ENCODE measurements at places on chromosomes 7 and 10. TPM values are rescaled to one million over a fixed set of nuclear protein-coding genes. Genes with fewer than 3 reads are reported as not detected.

PRSS37 gene
- total RNA-seq, result not detected

CFAP43 gene
- total RNA-seq, result under 0.01 TPM

- H3K27ac ChIP-seq, result peak overlapping the region; percentile 93
- H3K4me3 ChIP-seq, result peak overlapping the region; percentile 40
- H3K27me3 ChIP-seq, result no peaks in the 10 kb centered on the region
- DNase-seq, result peak; percentile 87
Measured at GRCh38 chr10:24952707-24953645, 570 bp upstream of the PRTFDC1 start.

DNA sequence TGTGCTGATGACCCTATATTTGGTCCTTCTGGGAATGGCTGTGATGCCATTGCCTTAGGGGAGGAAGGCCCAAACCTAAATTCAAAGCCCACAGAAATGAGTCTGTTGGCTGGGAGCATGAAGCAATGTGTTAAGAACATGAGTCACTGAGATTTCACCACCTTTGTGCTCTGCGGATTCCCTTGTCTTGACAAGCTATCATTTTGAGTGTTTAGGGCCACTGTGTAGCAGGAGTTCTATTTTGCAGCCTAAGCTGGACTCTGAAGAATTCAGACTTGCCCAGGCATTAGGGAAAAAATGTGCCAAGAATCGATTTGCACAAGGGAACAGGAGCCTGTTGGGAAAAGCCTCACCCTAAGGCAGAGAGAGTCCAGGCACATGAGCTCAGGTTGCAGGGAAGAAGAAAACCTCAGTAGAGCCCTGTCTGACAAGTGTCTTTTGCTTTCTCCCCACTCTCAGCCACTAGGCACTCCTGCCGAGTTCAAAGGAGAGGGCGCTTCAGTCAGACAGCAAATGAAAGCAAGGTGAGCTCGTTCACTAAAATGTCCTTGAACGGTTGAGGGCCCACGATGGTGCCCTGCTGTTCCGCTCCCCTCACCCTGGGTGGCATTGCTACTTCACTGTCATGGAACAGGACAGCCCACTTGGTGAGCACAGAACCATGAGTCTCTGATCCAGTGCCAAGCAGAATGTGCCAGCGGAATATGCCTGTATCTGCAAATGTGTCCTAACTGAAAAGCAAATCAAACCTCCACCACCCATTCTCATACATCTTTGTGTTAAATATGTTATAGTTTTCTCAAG, 93.6 kb downstream of the PRLHR start:
- no peak for DNase-seq
- H3K27me3 ChIP-seq, result no peaks in the 10 kb centered on the region
- no peak overlapping the region for H3K27ac ChIP-seq
- H3K36me3 ChIP-seq, result no peaks in the 10 kb centered on the region
- H3K4me3 ChIP-seq, result no peak overlapping the region

- H3K27me3 ChIP-seq, result no peaks in the 10 kb centered on the region
- no peaks in the 10 kb centered on the region for H3K36me3 ChIP-seq
- no peak for DNase-seq
- no peak overlapping the region for H3K27ac ChIP-seq
Measured at GRCh38 chr10:44988957-44989585, 10.5 kb upstream of the DEPP1 start.

GPC2 gene
- 2.3 TPM for total RNA-seq

DNA sequence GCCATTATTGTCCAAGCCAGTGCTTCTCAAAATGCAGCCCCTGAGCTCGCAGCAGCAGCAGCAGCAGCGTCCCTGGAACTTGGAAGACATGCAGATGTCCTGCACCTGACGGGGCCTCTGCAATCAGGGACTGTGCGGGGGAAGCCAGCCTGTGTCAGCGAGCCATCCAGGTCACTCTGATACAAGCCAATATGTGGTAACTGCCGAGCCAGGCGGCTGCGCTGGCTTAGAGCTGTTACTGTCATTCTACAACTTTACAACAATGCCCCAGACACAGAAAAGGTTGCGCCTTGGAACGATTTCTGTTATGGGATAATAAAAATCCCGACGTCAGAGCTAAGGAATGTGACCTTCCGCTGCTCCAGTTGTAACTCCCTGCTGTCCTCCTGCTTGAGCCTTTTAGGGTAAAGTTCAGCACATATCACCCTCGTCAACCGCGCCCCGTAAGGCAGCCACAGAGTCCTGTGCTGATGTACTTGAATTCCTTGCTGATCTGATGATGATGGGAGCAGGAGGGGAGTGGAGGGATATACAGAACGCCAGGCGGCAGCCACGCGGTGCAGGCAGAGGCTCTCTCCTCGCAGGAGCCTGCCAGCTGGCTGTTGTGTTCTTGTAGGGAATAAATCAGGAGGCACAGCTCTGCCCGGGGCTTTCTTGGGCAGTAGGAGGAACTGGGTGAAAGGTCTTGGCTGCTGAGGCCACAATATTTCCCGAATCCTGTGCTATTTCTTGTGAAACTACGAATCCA, 20.0 kb upstream of the CRYGN start:
- peaks cover 11% of the 10 kb centered on the region for H3K4me1 ChIP-seq
- peak; percentile 85 for DNase-seq
- H3K36me3 ChIP-seq, result no peaks in the 10 kb centered on the region
- no peaks in the 10 kb centered on the region for H3K27me3 ChIP-seq
- H3K27ac ChIP-seq, result peak overlapping the region; percentile 82
- H3K4me3 ChIP-seq, result peak overlapping the region; percentile 24

GRCh38 chr7:43834463-43835251, 34.7 kb downstream of the MRPS24 start:
- H3K27me3 ChIP-seq, result no peaks in the 10 kb centered on the region
- H3K36me3 ChIP-seq, result no peaks in the 10 kb centered on the region
- no peak overlapping the region for H3K27ac ChIP-seq
- peak; percentile 27 for DNase-seq
- H3K4me3 ChIP-seq, result no peak overlapping the region

DNA sequence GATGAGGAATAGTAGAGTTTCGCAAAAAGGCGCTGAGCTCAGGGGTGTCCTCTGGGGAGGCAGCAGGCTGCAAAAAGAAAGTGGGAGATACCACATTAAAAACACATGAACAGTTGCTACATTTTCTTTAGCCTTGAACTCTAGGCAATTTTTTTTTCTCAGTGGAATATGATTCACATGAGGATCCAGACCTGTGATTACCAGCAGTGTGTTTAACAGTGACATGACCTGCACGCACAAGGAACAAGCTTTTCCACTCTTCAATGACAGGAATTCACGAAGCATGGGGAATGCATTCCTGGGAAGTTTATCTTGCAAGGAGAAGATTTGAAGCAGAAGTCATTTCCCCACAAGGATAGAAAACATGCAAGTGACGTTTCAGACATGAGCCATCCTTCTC, 161.6 kb downstream of the ITGA8 start:
- DNase-seq, result peak; percentile 32
- H3K36me3 ChIP-seq, result no peaks in the 10 kb centered on the region
- H3K4me1 ChIP-seq, result no peaks in the 10 kb centered on the region
- H3K27me3 ChIP-seq, result no peaks in the 10 kb centered on the region
- no peak overlapping the region for H3K4me3 ChIP-seq

AQP1 gene
- 44.6 TPM for total RNA-seq

DNA sequence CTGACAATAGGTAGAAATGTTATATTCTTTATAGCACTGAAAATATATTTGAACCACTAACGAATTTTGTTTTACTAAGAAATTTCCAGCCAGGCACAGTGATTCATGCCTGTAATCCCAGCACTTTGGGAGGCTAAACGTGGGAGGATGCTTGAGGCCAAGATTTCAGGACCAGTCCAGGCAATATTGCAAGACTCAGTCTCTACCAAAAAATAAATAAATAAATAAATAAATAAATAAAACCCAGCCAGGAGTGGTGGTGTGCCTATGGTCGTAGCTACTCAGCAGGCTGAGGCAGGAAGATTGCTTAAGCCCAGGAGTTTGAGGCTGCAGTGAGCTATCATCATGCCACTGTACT, 39.8 kb downstream of the PIP4K2A start:
- no peak for DNase-seq
- H3K36me3 ChIP-seq, result no peaks in the 10 kb centered on the region
- no peaks in the 10 kb centered on the region for H3K27me3 ChIP-seq
- H3K4me1 ChIP-seq, result no peaks in the 10 kb centered on the region

DNA sequence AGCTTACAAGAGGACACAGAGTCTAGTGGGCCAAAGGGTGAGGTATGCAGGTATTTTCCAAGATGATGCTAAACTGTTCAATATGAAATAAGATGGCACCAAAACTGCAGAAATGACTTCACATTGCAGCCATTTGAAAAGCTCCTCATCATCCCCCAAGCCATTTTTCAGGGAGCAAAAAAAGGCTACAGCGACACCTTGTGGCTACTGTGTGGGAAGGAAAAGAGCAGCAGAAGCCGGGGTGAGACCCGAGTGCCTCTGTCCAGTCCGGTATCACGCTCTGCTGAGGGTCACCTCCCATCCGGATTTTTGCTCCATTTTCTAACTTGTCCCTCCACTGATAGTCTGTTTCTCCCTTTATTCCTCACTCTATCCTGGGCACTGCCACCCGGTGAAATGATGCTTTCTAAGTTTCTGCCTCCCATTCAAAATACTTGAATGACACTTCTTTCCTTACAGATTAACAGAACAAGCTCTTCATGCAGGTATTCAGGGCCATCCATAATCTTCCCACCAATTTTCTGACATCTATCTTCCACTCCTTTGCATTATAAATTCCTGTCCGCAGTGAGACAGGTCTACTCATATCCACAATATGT, 220.2 kb downstream of the DGKI start:
- no peaks in the 10 kb centered on the region for H3K36me3 ChIP-seq
- H3K27me3 ChIP-seq, result no peaks in the 10 kb centered on the region
- H3K27ac ChIP-seq, result no peak overlapping the region
- no peaks in the 10 kb centered on the region for H3K4me1 ChIP-seq
- no peak overlapping the region for H3K4me3 ChIP-seq

DLX5 gene
- total RNA-seq, result not detected

TRPV5 gene
- total RNA-seq, result not detected

GRCh38 chr7:156918635-156919034, 25.7 kb upstream of the LMBR1 start:
- no peaks in the 10 kb centered on the region for H3K27me3 ChIP-seq
- no peaks in the 10 kb centered on the region for H3K36me3 ChIP-seq
- DNase-seq, result no peak
- H3K4me3 ChIP-seq, result no peak overlapping the region
- H3K27ac ChIP-seq, result no peak overlapping the region

SSC4D gene
- 0.33 TPM for total RNA-seq

- DNase-seq, result no peak
- no peaks in the 10 kb centered on the region for H3K36me3 ChIP-seq
- H3K4me1 ChIP-seq, result no peaks in the 10 kb centered on the region
- no peaks in the 10 kb centered on the region for H3K27me3 ChIP-seq
- no peak overlapping the region for H3K27ac ChIP-seq
Measured at GRCh38 chr7:5276611-5277010, 6.1 kb upstream of the SLC29A4 start.

NXPH1 gene
- not detected for total RNA-seq
